Activated effector memory CD4-positive, alpha-beta T cell treated with anti-CD3 and anti-CD28 coated beads, Interleukin-2, amount 50 U/mL, for 16 hours (primary cell): ENCODE measurements at places on chromosomes 3 and 15.
A peak's percentile ranks its signal among the peaks of the same experiment; 100 is the strongest.

DNA sequence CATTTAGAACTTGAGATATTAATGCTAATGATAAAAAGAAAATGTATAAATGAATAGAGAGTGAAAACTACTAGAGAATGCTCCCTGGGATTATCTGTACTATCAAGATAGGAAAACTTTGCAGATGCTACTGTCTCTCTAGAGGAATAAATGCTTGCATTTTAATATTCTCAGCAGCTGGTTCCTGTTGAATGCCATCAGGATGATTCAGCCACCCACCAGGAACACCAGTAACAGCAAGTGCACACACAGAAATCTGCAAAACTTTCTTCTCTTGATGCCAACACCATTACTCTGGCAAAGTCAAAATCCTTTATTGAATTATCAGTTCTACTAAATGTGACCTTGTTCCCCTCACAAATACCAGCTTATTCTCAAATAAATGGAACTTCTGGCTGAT lies 148.4 kb downstream of the TIGIT start:
- DNase-seq = no peak

GRCh38 chr15:82851981-82852511 lies 42.6 kb downstream of the WHAMM start:
- peak; percentile 41 for DNase-seq

DNA sequence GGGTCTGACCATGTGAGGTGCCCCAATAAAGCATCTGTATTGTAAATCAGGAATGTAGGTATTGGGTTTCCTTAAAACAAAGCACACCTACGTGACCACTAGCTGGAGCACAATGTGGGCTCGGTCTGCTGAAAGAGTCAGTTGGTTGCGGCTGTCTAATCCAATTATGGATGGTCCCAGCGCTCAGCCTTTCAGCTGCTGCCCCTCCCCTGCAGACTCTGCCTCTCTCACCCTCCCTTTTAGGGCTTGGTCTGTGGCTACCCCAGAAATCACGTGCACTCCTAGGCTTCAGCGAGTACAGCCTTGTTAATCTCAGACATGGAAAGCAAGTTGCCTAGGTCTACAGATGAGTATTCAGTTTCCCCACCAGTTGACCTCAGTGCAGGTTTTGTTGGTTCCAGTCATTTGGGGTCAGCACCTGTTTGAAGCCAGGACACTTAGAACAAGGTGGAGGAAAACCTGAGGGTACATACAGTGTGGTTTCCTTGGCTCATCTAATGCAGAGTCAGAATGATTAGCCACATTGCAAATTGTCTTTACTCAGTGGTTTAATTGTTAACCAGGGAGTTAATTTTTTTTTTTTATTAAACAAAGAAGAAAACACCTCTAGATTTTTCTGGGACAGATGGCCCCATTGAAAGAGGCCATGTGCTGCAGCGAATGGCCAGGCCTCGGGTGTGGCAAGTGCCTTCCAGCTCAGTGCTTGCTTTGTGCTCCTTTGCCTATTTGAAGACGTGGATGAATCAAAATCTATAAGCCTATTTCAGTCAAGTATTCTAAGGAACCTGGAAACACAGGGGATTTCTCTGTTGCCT lies 137.7 kb downstream of the IGF1R start:
- DNase-seq = no peak

- no peak for DNase-seq
These were observed 1043.6 kb downstream of the TUSC7 start for GRCh38 chr3:117752984-117753717.
